Urinary bladder (tissue), 4 donors: ENCODE measurements at places on chromosomes 2 and 18. TPM values are rescaled to one million over a fixed set of nuclear protein-coding genes. Genes with fewer than 3 reads are reported as not detected.

DNA sequence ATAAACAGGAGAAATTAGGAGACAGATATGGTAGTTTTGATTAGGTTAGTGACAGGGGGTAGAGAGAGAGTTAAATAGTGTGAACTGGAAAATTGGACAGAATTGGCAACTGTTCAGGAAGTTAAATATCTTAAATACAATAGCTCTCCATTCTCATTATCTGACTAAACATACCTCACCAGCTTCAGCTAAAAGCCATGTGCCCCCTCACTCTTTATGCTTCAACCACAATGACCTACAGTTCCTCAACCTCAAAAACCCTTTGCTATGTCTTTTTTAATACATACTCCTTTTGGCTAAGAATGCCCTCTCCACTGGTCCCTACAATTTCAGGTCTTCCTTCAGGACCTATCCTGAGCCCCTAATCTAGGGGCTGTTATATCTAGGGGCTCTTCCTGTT is 740.2 kb upstream of the ZEB2 start:
- no peak for DNase-seq

DNA sequence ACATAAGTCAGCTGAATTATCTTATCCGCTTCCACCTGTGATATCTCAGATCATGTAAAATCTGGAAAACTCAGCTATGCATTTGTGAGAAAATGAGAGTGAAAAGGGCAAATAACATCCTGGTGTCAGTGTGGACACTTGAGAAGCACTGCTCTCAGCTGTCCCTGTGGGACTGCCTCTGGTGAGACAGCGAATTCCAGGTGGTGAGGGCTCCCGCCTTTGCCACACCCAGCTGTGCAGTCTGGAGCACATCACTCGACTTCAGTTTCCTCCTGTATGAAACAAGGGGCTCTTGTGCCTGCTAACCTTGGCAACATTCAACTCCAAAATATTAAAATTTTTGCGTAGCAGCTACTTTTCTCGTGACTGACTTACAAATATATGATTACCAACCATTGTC is 194.9 kb upstream of the BOD1L2 start:
- DNase-seq: no peak

- DNase-seq: no peak
These were observed 19.5 kb upstream of the ZDBF2 start for GRCh38 chr2:206255003-206255402.

GRCh38 chr2:54466870-54467269 is 10.7 kb downstream of the SPTBN1 start:
- DNase-seq: no peak

- no peak for DNase-seq
These were observed 42.0 kb upstream of the FMNL2 start for GRCh38 chr2:152292991-152293390.

The ANKRD44 gene
- polyA plus RNA-seq: 17.5 TPM
